ENCODE measurements at places on chromosomes 5 and 9.
A peak's percentile ranks its signal among the peaks of the same experiment; 100 is the strongest.

GRCh38 chr9:131043087-131043486 lies 34.1 kb downstream of the LAMC3 start:
- no peak for DNase-seq

DNA sequence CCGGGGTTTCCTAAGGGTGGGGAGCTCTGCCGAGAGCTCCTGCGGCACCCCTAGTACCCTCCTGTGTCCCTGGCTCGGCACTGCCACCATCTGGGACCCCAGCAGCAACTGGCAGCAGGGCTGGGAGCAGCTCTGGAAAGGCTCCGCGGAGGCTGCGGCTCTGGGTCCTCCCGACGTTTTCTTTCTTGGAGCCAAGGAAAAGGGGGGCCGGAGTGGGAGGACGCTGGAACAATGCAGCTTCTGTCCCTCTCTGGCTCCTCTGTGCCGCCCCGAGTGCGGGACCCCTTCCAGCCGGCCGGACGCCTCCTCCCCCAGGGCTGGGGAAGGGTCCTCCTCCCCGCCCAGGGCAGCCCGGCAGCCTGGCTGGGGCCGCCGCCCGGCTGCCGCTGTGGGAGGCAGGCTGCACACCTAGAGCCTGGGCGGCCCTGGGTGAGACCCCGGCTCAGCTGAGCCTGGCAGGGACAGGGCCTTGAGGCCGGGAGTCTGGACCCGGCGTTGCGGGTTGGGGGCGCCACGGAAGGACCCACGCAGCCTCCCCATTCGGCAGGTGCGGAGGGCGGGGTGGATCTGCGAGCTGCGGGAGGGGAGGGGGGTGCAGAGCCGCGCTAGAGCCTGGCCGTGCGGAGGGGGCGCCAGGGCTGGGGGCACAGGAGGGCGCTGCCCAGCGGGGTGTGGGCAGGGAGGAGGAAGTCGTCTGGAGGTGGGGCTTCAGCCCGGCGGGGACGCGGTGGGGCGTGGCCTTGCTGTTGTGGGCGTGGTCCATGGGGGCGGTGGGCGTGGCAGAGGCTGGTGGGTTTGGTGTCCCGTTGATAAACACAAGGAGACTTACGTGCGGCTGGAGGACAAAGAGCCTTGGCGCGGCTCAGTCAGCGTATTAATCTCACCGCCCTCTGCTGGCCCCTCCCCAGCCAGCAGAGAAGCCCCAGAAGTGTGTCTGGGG lies 15.1 kb downstream of the GPSM1 start:
- peak; percentile 80 for DNase-seq

DNA sequence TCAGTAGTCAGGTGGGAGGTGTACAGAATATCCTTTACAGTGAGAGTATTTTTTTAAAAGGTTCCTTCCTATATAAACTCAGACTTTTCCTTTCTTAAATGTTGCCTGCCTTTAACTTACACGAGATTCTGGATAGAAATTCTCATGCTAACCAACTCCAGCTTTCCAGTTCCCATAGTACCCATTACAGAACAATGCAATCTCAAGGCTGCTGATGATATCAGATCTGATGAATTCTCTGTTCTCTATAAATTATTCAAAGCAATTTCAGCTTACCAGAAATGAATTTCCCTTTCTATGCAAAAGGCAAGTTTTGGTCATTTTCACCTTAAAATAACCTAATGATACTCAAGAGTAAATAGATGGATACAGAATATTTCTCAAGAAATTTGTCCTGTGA lies 90.3 kb downstream of the NUDT12 start:
- no peak for DNase-seq

DNA sequence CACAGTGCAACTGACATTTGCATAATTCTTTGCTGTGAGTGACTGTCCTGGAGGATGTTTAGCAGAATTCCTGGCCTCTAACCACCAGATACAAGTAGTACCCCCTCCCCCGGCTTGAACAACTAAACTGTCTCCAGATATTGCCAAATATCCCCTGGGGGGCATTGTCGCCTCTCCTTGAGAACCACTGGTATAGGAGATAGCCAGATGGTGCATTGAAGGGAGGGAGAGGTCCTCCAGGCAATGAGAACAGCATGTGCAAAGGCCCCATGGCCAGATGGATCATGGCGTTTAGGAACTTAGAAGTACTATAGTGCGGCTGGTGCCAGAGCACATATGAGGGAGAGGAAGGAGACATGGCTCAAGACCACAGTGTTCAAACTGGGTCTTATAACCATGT lies 18.9 kb upstream of the ORM1 start:
- no peak for DNase-seq

DNA sequence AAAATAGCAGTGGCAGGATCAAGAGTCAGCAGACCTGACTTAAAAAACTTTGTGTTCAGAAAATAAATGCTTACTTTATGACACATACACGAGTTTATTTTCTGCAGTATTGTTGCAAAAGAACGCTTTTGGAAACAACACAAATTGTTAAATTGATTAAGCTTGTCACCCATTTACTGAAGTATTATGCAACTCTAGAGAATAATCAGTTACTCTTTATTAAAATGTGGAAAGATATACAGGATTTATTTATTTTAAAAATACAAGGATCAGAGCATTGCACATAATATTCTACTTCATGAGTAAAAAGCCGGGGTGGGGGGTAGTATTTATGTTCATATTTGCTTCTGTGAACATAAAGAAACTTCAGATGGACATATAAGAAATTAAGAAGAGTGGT lies 20.0 kb downstream of the FYB1 start:
- DNase-seq: no peak

GRCh38 chr5:100452126-100452525 lies 83.0 kb upstream of the FAM174A start:
- DNase-seq: no peak

- DNase-seq: no peak
Measured at GRCh38 chr5:96909435-96909834, 26.4 kb upstream of the LNPEP start.

GRCh38 chr9:86073839-86074238 lies 25.5 kb downstream of the GOLM1 start:
- no peak for DNase-seq

GRCh38 chr5:10607023-10607665 lies 43.3 kb downstream of the ANKRD33B start:
- no peak for DNase-seq

DNA sequence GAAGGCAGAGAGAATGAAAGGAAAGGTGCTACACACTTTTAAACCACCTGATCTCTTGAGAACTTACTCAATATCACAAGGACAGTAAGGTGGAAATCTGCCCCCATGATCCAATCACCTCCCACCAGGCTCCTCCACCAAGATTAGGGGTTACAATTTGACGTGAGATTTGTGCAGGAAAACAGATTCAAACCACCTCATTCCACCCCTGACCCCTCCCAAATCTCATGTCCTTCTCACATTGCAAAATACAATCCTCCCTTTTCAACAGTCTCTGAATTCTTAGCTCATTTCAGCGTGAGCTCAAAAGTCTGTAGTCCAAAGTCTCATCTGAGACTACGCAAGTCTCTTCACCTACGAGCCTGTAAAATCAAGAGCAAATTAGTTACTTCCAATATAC lies 768.3 kb upstream of the COX7C start:
- no peak for DNase-seq

DNA sequence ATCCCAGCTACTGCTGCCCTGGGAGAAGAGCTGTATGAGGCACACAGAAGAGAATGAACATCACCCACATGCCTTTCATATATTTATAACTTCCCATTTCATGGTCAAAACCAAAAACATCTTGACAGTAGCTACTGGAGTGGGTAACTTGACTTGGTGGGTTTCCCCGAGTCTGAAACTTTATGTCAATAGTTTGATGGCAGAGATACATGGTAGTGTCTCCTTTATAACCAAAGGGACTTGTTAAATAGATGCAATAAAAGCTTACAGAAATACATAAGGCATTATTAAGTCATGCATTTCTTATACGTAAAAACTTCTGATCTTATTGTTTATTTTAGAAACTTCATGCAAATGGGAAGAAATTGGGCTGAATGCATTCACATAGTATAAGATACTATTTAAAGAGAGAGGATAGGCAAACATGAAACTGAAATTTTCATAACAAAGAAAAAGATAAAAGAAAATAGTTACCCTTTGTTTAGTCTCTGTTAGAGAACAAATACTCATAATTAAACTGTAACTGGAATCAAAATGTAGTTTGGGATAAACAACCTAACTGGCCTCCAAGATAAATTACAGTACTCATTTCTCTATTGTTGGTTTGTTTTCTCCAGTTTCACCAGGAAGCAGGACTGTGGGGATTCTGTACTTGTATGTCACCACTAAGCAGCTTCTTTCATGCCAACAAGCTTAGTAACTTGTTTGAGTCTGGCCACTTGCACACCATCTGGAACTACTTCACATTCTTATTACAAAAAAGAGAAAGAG lies 459.3 kb upstream of the MEF2C start:
- no peak for DNase-seq

DNA sequence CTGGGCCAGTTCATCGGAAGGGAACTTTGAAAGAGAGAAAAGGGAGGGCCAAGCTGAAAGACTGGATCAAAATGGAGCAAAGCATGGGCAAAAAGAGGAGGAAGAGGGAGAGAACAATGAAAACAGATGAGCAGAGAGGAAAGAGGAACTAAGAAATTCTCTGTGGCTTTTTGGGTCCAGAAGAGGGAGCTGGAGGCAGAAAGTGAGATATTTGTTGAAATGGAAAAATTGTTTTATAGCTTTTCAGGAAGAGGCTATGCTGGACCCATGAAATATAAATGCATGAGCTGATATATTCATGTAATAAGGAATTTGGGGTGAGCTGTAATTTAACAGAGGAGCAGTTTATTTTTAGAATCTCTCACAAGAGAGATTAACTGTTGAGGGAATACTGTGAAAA lies 457.3 kb downstream of the DMAC1 start:
- no peak for DNase-seq

DNA sequence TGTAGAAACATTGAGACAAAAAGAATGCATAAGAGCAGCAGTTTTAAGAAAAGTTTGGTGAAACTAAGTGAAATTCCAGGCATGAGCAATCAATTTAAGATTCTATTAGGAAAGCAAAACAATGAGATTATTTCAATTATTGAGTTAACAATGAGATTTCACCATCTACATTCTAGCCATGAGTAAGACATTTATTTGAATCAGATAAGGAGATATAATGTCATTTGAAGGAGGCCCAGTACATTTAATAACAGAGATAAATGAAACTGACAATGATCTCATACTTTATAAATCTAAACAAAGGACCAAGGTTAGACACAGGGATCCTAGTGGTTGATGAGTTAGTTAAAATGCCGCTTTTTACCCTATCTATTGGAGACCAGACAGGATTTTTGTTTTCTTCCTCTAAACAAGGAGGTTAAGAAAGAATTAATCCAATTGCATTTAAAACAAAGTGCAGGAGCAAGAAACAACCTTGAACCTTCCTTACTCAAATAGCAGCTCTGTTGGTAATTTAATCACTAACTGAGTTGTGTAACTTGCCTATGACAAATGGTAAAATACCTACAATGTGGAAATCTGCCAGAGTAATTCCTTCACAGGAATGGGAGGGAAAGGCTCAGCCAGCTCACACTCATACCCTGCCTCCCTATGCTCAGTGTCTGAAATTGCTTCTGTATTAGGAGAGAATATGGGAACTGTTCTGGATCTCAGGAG lies 103.5 kb upstream of the NR3C1 start:
- DNase-seq: peak; percentile 29

DNA sequence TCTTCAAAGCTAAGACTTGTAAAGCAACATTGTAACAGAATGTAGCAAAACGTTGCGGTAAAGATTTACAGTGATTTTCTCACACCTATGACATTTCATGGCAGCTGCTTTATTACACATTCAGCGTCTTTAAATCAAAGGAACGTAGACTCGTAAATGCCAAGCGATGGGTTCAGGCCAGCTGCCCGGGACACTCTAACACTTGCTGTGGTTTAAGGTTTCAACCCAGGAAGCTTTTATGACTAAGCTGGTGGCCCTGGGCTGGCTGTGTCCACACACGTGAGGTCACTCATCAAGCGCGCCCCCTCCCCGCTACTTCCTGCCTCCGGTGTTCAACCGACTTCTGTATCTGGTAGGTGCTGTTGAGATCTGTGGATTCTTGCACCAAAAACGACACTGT lies 2.5 kb downstream of the SLC6A18 start:
- DNase-seq: no peak

DNA sequence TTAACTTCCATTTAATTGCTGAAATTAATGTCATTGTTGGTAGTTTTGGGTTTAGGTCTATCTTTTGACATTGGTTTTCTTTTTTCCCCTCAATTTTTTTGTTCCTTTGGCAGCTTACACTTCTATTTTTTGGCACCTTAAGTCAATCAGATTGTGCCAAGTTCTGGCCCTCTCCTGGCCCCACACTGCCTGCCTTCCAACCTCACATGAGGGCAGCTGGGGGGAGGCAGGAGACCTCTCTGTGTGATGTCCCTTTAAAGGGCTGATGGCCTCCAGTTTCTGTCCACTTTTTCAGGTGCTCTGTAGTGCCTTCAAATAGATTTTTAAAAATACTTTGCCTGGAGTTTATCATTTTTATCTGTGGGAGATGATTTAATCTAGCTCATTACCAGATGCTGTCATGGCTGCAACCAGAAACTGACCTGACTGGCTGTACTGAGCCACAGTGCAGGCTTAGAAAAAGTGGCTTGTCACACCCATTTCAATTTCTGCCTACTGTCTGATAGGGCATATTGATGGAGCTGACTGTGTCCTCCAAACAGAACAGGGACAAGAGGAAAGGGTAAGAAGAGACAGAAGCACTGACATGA lies 196.6 kb downstream of the FANCC start:
- DNase-seq: no peak

DNA sequence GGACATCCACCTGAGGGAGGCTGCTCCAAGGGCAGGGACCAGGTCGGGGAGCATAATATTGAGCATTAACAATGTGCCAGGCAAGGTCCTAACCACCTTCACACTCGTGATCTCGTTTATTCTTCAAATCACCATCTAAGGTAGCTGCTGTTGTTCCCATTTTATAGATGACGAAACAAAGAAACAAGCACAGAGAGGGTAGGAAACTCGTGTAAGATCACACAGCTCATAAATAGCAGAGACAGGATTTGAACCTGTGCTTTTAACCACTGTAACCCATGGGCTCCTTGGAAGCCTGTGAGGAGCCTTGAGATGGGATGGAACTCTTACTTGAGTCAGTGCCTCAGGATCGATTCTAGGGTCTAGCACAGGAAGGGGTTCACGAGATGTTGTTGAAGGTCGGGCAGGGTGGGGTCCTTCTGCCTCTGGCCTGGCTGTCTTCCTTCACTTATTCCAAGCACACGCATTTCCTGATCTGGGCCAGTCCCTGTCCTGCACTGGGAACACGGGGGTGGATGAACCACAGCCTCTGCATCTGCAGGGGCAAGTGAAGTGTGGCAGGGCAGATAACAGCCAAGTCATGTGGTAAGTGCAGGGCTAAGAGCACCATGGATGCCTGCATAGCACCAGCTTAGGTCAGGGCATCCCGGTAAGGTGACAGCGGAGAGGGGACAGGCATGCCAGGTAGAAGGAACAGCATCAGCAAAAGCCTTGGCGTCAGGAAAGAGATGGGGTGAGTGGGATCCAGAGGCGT lies 188.1 kb downstream of the MELK start:
- no peak for DNase-seq

GRCh38 chr5:28954074-28954473 lies 1915.7 kb upstream of the CDH9 start:
- no peak for DNase-seq

DNA sequence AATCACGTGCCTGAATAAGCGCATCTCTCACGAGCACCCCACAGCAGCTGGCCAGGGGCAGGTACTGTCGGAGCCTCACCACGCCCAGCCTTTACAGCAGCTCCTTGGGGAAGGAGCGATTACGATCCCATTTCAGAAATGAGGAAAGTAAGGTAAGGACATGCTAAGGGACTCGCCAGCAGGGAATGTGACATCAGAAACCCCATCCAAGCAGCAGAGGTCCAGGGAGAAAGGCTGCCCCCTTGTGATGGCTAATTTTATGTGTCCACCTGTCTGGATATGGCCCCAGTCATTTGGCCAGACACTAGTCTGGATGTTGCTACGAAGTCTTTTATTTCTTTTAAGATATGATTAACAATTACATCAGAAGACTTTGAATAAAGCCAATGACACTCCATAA lies 77.3 kb downstream of the UBE2QL1 start:
- no peak for DNase-seq

Measured in putamen (tissue), 1 donor.